Mammary epithelial cell (primary cell): ENCODE measurements at places on chromosomes 7 and 10.

DNA sequence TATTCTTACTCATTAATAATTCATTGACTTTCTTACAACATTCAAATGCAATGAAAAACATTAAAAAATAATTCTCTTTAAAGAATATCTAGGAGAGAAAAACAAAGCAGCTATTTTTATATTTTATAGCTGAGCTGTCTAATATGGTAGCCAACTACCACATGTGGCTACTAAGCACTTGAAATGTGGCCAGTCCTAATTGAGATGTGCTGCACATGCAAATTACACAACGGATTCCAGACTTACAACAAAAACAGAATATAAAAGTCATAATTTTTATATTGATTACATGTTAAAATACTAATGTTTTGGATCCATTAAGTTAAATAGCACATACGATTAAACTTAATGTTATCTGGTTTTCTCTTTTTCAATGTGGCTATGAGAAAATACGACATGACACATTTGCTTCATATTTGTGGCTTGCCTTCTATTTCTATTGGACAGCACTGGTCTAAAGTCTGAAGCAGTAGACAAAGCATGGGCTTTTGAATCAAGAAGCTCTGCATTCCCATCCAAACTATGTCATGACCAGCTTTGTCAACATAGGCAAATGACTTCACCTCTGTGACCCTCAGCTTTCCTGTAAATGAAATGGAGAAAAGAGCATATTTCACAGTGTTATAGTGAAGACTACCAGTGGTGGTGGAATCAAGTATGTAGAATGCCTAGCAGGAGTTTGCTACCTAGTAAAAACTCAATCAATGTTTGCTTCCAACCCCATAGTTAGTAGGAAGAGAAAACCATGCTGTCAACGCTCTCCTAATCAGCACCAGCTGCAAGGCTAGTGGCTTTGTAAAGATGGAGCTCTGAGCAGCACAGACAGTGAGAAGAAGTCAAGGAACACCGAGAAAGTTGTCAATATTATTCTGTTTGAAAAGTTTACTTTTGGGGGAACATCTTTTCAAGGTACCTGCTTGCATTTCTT is 37.1 kb upstream of the GDF10 start:
- DNase-seq: no peak

GRCh38 chr10:93406364-93407145 is 75.6 kb downstream of the MYOF start:
- DNase-seq: peak; percentile 45

DNA sequence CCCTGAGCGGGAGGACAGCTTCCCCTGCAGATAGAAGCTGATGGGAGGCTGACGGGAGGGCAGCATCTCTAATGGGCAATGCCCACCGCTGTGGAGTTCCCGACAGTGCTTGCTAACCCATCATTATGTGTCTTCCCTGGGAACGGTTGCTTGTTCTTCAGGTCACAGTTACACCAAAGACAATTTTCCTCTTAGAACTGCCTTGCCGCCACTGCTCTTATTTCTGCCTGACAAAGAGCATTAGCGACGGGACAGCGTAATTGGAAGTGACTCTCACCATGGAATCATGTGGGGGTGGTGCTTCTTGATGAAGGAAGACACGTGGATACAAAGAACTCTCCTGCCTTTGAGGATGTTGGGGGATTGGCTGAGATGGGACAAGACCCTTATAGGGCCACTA is 81.3 kb upstream of the NPS start:
- no peak for DNase-seq

DNA sequence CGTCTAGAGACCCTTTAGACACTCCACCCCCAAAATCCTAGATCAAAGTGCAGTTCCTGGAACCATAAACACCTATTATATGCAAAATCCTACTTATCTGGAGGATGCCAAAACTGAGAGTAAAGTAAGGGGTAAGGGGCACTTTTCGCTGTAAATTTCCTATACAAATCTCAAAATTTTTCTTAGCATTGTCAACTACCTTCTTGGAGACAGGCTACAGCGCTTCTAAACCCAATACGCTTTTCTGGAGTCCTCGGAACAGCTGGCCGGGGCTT is 10.4 kb downstream of the TWIST1 start:
- DNase-seq: no peak
